ENCODE measurements at places on chromosomes 12 and 14. TPM values are rescaled to one million over a fixed set of nuclear protein-coding genes. Genes with fewer than 3 reads are reported as not detected.

- no peak for DNase-seq
Measured at GRCh38 chr14:37763266-37763665, 167.8 kb downstream of the TTC6 start.

GRCh38 chr14:92737206-92737605 lies 11.2 kb downstream of the LGMN start:
- no peak for DNase-seq

DNA sequence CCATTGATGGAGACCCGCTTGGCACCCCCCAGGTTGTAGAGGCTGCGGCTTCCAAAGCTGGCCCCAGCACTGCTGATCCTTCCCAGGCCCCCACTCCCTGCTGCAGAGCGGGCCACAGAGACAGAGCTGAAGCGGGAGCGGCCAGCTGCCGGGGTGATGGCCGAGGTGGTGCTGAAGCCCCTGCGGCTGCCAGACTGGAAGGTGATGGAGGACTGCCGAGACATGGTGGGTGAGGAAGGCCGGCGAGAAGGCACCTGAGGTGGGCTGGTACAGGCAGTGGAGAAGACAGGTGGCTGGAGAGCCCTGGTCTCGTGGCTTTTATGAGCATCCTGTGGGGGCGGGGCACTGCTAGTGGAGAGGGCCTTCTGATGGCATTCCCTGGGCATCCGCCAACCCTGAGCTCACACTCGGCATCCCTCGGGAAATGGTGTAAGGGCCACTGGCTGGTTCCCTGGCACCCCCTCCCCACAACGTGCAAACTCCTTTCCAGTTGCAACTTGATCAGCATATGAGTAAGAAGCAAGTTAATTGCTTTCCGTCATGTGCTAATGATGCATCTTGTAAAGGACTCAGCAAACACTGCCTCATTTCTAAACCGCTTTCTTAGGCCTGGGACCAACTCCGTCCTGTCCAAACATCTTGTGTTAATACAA lies at the start of gene KRT75:
KRT75 (minus strand) TSS at position 291 of the 653 bp plus-strand sequence; CDS start at position 224, 67 bp downstream.
- no peak for DNase-seq

DNA sequence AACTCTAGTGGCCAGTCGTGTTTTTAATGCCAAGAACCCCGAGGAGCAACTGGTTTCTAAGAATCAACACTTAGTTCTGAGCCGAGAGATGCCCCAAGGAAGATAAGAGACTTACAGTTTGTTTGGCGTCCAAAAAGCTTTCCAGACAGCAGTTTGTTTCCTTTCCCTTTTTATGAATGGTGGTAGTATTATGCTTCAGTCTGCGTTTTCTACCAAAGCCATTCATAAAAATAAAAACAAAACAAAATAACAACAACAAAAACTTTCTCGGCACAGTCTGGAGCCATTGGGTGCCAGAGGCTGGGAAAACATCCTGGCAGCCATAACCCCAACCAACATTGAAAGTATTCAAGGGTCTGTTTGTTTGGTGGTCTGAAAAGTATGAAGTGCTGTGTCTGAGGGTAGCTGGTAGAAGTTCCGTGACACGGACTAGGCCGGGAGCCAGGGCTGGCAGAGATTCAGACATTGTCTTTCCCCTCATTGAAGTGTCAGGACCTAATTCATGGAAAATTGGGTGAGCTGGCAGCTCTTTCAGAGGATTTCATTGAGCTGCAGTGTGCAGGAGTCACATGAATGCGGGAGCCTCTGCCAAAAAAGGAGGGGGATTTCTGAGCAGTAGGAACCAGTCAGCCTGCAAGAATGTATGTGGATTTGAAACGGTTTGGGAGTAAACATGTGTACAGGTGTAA lies 124.2 kb downstream of the HMGA2 start:
- peak; percentile 89 for DNase-seq

DNA sequence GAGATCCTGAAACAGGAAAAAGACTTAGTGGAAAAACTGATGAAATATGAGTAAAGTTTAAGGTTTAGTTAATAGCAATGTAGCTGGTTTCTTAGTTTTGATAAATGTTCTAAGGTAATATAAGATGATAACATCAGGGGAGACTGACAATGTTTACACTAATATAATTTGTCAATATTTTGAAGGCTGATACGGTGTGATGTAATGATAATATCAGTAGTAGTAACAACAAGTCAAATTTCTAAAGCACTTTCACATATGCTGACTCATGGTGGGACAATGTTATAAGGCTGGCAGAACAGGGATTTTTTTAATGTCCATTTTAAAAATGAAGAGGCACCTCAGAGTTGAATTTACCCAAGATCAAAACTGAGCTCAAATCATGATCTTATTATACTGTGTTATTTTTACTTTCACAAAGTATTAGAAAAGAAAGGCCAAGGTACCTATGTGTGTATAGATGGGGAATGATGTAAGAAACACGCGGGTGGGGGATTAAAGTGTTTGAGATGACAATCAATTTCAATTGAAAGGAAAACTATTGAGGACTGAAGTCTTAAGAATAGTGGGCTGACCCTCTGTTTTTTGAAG lies 2.4 kb upstream of the FLRT2 start:
- DNase-seq, result no peak

DNA sequence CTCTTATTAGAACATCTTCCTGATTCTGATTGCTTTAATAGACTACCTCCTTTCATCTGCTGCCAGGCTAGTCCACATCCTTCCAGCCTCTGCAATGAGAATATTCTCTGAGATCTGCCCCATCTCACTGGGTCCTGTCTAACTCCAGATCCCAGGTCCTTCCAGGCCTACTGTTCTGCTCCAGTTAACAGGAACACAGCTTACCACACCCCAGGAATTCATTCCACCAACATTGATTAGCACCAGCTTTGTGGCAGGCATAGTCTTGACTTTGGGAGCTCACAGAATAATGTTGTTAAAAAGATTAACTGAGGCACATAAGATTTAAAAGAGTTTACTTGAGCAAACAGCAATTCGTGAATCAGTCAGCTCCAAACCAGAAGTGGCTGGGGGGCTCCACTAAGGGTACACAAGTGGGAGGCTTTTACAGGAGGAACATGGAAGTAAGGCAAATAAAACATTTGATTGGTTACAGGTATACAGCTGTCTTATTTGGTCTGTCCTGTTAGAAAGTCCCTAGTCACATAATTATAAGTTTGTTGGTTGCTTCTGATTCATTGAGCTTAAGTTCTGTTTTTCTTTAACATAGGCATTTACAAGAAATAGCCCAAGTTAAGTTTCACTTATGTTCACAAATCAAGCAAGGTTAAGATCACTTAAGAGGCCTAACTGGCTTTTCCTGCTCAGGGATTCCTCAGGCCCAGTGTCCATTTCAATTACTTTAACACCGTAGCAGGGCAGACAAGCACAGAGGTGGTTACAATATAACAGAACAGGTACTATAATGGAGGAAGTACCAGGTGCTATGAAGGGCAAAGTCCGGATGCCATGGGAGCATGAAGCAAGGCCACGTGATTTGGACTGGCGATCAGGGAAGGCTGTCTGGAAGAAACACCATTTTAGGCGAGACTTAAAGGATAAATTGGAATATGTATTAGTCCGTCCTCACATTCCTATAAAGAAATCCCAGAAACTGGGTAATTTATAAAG lies 12.2 kb upstream of the MYH7 start:
- DNase-seq, result no peak

DNA sequence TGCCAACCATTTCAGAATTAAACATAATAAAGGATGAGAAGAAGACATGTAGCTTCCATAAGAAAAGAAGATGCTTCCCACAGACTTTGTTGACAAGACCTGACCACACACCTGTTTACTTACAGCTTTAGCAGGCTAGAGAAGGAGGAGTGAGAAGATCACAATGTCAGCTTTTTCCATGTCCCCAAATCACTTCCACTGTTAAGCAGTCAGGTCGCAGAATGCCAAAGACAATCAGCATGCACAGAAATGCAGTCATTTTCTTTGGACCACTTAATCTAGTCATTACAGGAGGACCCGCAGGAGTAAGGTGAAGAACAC lies 314.9 kb downstream of the SSPN start:
- no peak for DNase-seq

GRCh38 chr12:65237153-65237552 lies 41.3 kb upstream of the MSRB3 start:
- no peak for DNase-seq

- DNase-seq, result peak; percentile 84
Measured at GRCh38 chr12:92745856-92746550, 43.2 kb downstream of the PLEKHG7 start.

GRCh38 chr14:25521616-25522015 lies 471.7 kb upstream of the STXBP6 start:
- no peak for DNase-seq

- DNase-seq, result no peak
Measured at GRCh38 chr12:75611041-75611440, 99.6 kb upstream of the KRR1 start.

GRCh38 chr14:68795597-68796417 lies 2.9 kb upstream of the ZFP36L1 start:
- DNase-seq, result no peak

GRCh38 chr12:65668981-65669695 lies 155.1 kb upstream of the HMGA2 start:
- DNase-seq, result no peak

DNA sequence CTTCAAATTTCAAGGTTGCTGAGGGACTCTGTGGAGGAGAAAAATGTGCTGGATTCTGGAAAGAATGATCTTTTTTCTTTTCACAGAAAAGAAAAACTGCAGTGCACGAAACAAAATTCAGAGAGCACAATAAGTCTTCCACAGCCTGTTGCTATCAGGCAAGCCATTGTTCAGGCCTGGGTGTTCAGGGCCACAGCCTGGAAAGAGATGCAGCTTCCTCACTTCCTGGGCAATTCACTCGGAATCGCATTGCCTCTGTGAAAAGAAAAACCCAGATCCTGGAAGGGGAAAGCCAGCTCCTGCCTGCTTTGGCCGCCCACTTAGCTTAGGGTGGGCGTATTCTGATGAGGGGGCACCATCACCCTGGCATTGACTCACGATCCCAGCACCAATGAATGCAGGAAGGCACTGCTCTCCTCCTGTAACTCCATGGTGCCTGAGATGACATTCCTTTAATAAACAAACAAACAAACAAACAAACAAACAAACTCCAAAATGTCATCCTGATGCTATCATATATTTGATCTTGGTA lies 863.9 kb downstream of the BCL11B start:
- no peak for DNase-seq

DNA sequence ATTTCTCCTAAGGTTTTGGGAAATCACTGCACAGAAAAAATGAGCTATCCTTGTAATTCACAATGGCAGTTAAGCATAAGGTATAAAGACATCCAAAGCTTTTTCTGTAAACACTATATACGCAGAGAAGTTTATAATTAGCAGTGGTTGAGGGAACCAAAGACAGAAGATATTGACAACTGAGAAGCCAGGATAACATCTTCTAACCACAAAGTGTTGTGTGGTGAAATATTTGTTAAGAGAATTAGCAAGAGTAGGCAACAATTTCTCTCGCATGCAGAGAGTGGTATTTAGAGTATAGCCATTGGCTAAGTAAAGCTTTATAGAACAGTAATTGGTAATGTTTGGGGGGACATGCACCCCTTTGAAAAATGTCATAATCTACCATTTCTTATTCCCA lies 123.7 kb upstream of the USP15 start:
- no peak for DNase-seq

GRCh38 chr12:122749569-122750332 lies 2.9 kb upstream of the DENR start:
- no peak for DNase-seq

DNA sequence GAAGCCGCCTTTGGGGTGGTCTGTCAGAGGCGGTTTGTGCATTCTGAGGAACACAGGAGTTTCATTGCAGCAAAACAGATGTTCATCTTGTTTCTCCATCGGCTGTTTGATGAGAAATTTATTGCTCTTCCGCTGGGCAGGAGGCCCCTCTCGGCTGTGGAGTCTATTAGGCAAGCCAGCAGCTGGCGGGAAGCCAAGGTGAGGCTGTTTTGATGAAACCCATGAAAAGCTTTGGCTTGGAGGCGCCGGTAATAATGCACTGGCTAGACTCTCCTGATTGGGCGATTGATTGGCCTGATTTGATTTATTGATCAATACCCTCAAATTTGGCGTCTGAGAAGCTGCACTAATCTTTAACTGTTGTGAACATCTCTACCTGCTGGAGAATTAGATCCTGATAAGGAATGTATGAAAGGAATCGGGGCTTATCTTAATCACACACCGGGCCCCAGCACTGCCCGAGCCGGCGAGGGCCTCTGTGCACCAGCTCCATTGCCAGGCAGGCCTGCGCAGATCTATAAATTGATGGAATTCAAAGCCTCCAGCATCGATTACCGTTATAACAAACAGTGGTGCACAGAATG lies 187.7 kb downstream of the PHETA1 start:
- no peak for DNase-seq

- no peak for DNase-seq
Measured at GRCh38 chr12:121767525-121768016, 25.9 kb downstream of the RHOF start.

DNA sequence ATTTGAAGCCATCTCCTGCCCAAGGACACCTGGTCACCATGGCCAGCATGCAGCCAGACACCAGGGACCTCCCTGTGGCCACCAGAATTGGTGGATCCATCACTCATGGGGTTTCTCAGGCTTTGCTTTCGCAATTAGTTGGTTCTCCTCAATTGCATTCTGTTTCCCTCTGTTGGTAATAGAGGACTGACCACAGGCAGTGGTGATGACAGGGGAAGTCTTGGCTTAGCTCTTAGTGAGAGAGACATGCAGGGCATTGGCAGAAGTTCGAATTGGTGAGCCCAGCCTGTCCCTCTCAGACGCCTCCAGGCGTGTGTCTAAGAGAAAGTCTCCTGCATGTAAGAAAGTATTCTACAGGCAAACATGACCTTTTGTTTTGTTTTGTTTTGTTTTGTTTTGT lies 21.3 kb downstream of the HCAR2 start:
- DNase-seq, result no peak

Gene GPR132
- 1.9 TPM for total RNA-seq

Gene MGST1
- 9.0 TPM for total RNA-seq

Gene LMNTD1
- total RNA-seq, result 0.08 TPM

Gene TBC1D30
- 3.7 TPM for total RNA-seq

Gene OVCH1
- not detected for total RNA-seq

Gene MIPOL1
- 7.1 TPM for total RNA-seq

Gene NOS1
- total RNA-seq, result 0.04 TPM

Gene TSHR
- not detected for total RNA-seq

Gene DHH
- total RNA-seq, result 0.04 TPM

Data from kidney epithelial cell (primary cell).